ENCODE measurements at places on chromosomes 3 and 15.

DNA sequence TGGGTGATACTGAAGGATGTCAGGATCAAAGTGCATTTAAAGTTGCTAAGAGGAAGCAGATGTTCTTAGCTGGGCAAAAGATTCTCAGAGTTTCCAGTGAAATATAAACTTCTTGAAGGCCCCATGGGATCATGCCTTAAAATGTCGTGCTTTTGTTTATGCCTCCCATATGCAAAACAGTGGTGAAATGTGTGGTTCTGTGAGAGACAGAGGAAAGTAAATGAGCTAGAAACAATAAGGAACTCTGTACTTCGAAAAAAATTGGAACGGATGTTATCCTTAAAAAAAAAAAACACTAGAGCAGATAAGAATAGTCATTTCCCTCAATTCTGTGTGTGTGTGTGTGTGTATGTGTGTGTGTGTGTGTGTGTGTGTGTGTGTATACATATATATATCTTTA is 497.0 kb upstream of the TBL1XR1 start:
- DNase-seq: no peak

DNA sequence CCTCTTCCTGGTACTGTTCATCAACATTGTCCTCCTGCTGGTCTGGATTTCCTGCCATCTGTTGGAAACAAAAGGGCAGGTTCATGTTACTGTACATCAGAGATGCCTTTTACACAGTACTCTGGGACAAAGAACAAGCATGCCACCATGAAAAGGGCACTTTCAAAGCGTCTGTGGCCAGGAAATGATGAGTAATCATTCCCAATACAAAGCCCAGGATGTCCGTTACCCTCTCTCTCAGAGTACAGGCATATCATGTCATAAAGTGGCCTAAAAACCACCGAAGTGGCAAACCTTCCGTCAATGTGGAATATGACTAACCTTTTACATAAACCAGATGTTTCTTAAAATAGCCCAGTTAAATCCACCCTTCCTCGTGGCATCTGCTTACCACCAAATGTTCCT is 71.2 kb downstream of the GOLIM4 start:
- DNase-seq: peak; percentile 79

DNA sequence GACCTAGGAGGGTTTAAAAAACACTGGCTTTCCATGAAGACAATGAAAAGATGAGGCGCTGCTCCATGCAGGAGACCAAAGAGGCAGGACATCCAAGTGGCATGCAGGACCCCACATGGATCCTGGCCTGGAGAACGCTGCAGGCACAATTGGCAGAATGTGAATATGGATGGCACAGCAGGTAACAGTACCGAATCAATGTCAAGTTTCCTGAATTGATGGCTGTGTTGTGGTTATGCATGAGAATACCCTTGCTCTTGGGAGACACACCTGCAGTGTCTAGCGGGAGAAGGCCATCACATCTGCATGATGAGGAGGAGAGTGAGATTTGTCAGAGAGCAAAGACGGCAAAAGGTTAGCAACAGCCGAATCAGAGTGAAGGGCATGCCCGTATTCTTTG is 74.3 kb upstream of the SEC13 start:
- DNase-seq: no peak

- no peak for DNase-seq
Measured at GRCh38 chr15:40281801-40282146, 1.1 kb downstream of the ANKRD63 start.
